ENCODE measurements at places on chromosomes 7 and 10.

- DNase-seq, result no peak
Measured at GRCh38 chr7:155191901-155192478, 105.7 kb upstream of the INSIG1 start.

DNA sequence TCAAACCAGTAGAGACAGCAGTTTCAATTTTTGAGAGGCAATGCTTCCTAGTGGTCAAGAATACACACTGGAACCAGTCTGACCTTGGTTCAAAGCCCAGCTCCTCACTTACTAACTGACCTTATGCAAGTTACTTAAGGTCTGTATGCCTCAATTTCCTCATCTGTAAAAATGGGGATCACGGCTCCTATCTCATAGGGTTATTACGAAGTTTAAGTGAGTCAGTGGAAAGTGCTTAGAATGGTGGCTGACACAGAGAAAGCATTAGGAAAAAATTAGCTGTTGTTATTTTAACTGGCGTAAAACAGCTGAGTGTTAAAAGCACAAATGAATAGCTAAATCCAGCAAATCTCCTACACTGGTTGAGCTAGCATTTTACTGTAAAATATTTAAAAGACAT, 162.4 kb upstream of the LAMB4 start:
- no peak for DNase-seq

DNA sequence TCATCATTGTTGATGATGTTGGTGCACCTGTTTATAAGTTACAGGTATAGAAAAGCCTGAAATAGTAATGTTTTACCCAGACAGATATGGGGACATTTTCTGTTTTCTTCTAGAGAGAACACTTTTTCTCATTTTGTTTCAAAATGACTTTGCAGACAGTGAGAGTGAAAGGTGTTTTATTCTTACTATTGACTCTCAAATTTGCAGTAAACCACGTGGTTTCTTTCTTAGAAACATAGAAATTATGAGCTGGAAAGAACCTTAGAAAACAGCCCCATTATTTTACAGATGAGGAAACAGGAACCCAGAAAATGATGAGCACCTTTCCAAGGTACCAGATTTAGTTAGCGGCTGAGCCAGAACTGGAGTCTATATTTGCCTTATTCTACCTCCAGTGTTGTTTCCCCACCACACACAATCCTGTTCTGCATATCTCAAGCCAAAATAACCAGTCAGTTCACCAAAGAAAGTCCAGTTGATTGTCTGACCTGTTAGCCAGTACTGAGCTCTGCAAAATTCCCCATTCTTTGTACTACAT, 138.9 kb upstream of the AHR start:
- peak; percentile 45 for DNase-seq

DNA sequence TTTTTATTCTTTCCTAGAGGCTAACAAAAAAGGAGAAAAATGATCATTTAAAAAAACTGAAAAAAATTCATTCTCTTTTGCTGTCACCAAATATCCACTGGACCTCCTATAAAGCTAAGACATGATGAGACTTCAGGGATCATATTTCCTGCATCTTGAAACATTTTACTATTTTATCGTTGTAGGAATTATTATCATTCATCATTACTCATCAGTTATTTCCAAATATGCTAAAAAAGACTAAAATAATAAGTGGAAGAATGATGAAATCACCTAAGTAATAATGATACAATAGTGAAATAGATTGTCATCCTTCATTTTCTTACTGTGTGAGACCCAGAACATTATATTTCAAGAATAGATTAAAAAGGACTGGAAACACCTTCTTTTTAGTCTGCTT, 28.3 kb downstream of the TAF3 start:
- no peak for DNase-seq
